Aortic smooth muscle cell (primary cell): ENCODE measurements at places on chromosomes 5 and 9. TPM values are rescaled to one million over a fixed set of nuclear protein-coding genes. Genes with fewer than 3 reads are reported as not detected.

ASTN2 gene
- total RNA-seq: 5.4 and 5.7 TPM in 2 replicates

UGT3A1 gene
- total RNA-seq: not detected in 2 replicates

SLCO4C1 gene
- total RNA-seq: not detected in 2 replicates

ADAMTS6 gene
- total RNA-seq: 23.5 and 35.9 TPM in 2 replicates

LCNL1 gene
- 0.44 and 1.6 TPM in 2 replicates for total RNA-seq

RANBP17 gene
- total RNA-seq: 11.2 and 24.7 TPM in 2 replicates

CDH6 gene
- total RNA-seq: 44.7 and 76.2 TPM in 2 replicates
